ENCODE measurements at places on chromosomes 11 and 22. TPM values are rescaled to one million over a fixed set of nuclear protein-coding genes. Genes with fewer than 3 reads are reported as not detected.

DNA sequence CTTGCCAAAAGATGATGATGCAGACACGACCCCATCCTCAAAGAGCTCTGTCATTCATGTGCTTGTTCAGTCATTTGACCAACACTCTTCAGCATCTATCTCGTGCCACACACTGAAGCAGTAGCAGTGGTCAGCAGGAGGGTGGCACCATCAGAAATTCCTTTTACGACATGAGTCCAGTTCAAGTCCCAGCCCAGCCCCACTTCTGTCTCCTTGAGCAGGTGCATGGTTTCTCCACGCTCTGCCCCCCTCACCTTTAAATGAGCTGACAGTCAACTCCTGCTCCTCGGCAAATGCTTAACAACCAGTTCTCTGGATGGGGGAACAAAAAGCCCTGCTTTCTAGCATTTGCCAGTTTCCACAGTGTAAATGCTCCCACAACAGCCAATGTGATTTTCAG is 60.9 kb downstream of the SYN3 start:
- no peak for DNase-seq

GRCh38 chr11:108618529-108618928 is 25.0 kb upstream of the EXPH5 start:
- no peak for DNase-seq

GRCh38 chr11:87879118-87879517 is 296.1 kb downstream of the RAB38 start:
- DNase-seq, result peak; percentile 51

GRCh38 chr11:134417871-134418840 is 6.1 kb upstream of the B3GAT1 start:
- DNase-seq, result no peak

- no peak for DNase-seq
Measured at GRCh38 chr11:48019217-48019584, 38.8 kb downstream of the PTPRJ start.

DNA sequence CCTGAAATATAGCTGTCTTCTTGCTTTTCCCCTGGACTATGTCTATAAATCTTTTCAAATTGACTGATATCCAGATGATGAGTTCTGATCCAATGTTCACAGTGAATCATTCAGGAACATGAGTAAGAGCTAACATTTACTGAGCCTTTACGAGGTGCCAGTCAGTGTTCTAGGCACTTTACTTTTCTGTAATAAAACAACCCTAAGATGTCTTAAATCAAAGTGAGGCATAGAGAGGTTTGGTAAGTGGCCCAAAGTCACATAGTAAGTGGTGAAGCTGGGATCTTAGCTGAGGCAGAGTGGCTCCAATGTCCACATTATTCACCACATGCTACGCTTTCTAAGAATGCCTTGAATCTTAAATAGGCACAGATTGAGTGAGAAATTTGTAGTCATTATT is 79.9 kb upstream of the OR4C15 start:
- DNase-seq, result no peak

GRCh38 chr11:87081358-87081757 is 43.6 kb downstream of the TMEM135 start:
- no peak for DNase-seq

DNA sequence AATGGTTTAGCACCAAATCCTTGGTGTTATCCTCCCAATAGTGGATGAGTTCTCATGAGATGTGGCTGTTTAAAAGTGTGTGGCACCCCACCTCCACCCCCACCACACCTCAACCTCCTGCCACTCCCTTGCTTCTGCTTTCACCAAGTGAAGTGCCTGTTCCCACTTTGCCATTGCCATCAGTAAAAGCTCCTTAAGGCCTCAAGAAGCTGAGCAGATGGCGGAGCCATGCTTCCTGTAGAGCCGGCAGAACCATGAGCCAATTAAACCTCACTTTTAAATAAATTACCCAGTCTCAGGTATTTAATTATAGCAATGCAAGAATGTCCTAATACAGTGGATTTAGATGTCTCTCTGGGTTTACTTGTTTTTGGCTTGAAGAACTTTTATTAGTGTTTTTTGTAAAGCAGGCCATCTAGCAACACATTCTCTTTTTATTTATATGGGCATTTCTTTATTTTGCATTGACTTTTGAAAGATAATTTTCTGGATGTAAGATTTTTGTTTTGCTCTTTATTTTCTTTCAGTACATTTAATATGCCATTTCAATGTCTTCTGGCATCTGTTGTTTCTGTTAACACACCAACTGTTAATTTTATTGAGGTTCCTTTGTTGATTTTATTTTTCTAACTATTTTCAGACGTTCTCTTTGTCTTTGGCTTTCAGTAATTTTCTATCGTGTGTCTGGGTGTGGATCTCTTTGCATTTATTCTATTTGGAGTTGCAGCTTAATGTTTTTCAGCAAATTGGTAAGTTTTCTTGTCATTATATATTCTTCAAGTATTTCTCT is 724.5 kb upstream of the CNTN5 start:
- DNase-seq, result no peak

DNA sequence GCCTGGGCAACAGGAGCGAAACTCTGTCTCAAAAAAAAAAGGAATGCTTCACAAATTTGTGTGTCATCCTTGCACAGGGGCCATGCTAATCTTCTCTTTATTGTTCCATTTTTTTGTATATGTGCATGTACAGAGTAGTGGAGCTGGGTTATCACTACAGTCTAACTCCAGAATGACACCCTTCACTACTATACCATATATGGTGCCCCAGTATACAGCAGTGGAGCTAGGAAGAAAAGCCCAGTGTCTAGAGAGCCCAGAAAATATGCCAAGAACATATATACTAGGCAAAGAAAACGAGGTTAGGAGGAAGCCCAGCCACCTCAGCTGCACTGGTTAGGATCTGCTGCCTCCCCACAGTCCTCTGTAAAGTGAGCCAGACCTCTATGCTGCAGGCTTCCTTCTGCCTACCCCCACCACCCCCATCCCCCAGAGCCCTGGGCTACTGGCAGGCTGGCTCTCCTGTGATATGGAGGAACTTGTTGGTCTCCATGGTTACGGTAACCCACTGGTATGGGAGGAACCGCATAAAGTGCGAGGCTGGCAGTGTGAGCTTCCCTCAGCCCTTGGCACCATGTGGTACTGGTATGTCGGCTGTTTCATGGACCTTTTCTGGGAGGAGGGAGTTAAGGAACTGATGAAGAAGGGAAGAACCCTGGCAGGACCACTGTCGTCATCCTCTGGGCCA is 34.3 kb downstream of the RCOR2 start:
- no peak for DNase-seq

GRCh38 chr11:105862736-105863367 is 159.2 kb downstream of the MSANTD4 start:
- no peak for DNase-seq

GRCh38 chr22:19520566-19521305 is 3.5 kb downstream of the CLDN5 start:
- DNase-seq, result no peak

- no peak for DNase-seq
Measured at GRCh38 chr11:124415356-124415923, 9.2 kb downstream of the OR8B4 start.

GRCh38 chr22:41557401-41558240 is 3.2 kb upstream of the CSDC2 start:
- DNase-seq, result no peak

DNA sequence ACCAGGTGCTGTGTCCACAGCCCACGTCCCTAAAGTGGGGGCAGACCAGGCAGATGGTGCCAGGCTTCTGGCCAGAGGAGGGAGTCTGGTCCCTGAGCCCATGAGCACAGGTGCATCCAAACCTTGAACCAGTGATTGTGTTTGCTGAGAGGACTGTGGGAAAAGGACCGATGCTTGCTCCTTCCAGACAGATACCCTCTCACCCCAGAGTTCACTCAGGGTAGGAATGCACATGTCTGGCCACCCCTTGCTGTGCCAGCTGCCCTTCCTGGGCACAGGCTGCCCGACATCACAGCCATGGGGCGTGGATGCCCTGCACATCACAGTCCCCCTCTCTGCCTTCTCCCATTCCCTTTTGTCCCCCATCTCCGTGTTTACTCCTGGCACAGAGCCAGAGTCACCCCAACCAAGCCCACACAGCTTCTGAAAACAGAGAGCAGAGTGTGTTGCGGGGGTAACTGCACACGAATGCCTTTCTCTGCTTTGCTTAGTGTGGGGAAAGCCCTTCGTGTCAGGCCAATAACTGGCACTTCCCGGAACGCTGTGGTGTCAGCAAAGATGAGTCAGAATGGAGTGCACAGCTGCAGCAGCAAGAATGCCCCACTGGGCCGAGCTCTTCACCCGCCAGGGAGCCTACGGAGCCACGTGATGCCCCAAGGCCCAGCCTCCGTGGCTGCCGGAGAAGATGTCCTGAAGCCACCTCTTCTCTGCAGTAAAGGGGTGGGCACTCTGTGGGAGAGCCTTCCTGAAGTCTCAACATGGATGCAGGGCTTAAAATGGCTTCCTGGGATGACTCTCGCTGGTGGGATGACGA is 7.6 kb downstream of the CARS1 start:
- DNase-seq, result peak; percentile 78

DNA sequence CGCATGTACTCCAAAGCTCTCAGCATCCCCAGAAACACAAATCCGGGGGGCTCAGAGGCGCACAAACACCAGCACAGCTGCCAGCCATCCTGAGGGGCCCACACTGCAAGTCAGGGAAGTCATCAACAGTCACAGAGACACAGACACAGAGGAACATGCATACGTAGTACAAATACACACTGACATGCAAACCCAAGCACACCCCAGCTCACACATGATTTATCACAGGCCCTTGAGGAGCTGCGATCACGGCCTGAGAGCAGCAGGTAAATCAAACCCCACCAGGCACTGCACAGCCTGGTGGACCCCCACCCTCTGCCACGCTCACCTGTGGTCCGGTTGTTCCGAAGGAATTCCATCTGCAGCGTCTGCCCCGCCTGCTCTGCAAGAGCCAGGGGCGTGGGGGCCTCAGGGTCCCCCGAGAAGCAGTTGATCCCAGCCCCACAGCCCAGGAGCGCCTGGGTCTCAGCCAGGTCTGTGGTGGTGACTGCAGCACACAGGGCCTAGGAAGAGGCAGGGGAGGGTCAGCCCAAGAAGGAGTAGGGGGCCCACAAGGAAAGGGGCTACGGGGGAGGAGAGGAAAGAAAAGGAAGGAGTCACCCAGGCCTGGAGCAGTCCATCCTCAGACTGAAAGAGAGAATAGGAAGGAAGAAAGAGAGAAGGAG is 28.5 kb upstream of the PDE2A start:
- DNase-seq, result no peak

- no peak for DNase-seq
Measured at GRCh38 chr22:38139901-38140300, 29.4 kb upstream of the BAIAP2L2 start.

The HEPN1 gene
- not detected for polyA plus RNA-seq

The FOLR2 gene
- not detected for polyA plus RNA-seq

The CDC42EP1 gene
- 36.3 TPM for polyA plus RNA-seq

The OR51E1 gene
- not detected for polyA plus RNA-seq

The MYRF gene
- polyA plus RNA-seq, result 0.33 TPM

The MRGPRE gene
- polyA plus RNA-seq, result not detected

The TRIM34 gene
- polyA plus RNA-seq, result 6.6 TPM

The IL18BP gene
- 2.5 TPM for polyA plus RNA-seq

The ABTB2 gene
- 2.8 TPM for polyA plus RNA-seq

The IGF2 gene
- 20.4 TPM for polyA plus RNA-seq

The OSBP2 gene
- polyA plus RNA-seq, result 0.38 TPM

The HEPHL1 gene
- polyA plus RNA-seq, result not detected

The POTEH gene
- polyA plus RNA-seq, result not detected

The ALKBH8 gene
- polyA plus RNA-seq, result 5.6 TPM

The MYO18B gene
- polyA plus RNA-seq, result not detected
